ENCODE measurements at places on chromosomes 7 and 10.

DNA sequence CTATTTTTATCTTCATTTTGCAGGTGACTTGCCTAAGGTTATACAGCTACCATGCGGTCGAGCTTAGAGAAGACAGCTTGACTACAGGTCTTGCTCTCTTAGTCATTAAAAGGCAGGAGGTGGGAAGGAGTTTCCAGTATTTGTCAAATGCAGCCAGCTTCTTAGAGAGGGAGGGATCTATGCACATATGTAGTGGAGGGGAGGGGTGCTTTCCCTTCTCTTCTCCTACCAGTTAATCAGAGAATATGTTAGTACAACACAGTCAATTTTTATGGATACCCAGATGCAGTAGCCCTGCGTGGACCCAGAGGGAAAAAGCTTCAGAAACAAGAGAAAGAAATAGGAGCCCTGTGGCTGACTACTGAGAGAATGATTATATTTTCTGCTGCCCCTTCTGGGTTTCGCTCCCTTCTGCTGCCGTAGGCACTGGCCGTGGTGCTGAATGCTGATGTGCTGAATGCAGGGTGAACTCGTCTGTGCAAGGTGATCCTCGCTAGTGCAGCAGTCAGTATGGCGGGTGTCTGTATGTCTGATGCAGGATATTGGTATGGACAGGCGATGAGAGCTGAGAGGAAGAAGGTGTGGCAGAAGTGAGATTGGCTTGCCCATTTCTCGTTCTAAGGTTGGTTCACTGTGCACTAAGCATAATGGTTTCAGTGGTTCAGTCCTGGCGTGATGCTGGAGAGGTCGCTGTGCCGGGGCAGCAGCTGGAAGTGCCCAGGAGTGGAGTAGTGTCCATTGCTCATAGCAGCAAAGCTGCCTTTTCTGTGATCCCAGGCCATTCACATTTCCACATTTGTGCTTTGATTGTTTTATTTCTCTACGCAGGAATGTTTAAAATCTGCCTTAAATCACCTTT lies 189.2 kb upstream of the PODXL start:
- DNase-seq, result peak; percentile 53

DNA sequence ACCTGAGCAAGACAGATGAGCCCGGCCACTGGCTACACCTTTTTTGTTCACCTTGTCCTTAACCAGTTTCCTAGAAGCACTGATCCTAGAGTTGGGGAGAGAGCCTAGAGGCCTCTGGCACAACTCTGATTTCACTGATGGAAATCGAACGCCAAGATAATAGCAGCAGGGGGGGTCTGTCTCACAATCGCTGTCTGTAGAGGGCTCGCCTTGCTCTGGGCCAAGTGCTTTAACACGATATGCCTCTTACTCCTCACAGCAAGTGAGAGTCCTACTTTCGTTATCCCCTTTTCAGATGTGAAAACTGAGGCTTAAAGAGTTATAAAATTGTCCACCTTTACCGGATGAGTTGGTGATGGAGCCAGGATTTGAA lies 472 bp downstream of the RASSF4 start:
- DNase-seq, result no peak

GRCh38 chr7:20217193-20217948 lies at the start of gene MACC1:
MACC1 (minus strand) TSS chr7:20217384; CDS start chr7:20161862, 55,522 bp downstream.
- DNase-seq, result no peak

DNA sequence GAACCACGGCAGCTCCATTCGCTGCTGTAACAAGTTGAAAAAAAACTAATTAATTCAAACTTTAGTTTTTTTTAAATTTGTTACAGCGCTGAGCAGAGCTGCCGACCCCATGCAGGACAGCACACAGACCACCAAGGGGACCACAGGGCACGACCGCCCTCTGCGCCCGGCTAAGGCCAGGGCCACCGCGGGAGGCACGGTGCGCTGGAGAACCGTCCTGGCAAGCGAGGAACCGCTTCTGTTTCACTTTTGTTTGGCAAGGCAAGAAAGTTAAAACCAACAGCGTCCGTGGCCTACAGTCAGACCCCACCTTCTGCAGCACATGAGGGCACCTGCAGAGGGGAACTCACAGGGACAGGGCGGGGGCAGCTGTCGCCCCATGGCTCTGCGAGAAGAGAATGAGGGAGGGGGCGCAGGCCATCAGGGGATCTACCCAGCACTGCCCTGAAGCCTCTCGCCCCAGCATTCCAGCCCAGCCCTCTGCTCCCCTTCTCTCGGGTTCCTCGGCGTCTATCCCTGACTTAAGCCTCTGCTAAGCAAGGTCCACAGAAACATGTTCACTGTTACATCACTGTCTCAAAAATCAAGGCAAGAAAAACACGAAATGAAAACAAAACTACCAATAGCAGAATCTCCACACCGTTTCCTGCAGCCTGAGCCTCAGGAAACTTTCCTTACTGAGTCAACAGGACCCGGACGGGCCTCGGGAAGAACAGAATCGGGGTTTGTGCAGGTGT lies 204.4 kb downstream of the DIP2C start:
- peak; percentile 41 for DNase-seq

DNA sequence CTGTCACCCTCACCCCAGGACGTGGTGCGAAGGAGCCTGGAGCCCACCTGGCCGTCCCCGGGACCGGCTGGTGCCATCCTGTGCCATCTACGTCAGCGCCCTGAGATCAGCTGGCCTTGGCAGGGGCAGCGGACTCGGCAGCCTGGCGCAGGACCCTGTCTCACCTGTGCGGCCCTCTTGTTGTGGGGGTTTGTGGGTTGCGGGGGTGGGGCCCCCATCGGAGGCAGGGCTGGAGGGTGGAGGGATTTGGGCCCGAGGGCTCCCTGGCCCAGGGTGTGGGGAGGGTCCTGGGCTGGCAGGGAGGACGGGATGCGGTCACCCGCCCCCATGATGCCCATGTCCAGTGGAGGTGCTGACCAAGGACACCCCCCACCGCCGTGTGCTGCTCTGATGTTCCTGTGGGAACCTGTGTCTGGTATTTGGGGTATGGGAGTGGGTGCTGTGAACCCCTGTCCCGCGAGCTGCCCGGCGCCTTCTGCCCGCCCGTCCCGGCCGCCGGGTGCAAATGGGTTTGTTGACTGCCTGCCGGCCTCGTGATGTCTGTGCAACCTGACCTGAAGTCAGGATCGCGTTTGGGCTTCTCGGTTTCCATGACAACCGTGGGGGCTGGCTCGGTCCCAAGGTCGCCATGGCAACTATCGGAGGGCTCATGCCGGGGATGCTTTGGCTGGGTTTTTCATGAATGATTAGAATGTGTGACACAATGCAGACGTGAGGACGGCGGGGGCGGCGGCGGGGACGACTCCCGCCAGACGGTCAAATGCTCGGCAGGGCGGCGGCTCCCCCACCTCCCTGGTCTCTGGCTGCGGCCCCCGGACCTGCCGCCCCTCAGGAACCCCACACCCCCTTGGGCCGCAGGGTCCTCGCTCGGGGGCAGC lies 7.3 kb downstream of the MAFK start:
- DNase-seq, result peak; percentile 96

DNA sequence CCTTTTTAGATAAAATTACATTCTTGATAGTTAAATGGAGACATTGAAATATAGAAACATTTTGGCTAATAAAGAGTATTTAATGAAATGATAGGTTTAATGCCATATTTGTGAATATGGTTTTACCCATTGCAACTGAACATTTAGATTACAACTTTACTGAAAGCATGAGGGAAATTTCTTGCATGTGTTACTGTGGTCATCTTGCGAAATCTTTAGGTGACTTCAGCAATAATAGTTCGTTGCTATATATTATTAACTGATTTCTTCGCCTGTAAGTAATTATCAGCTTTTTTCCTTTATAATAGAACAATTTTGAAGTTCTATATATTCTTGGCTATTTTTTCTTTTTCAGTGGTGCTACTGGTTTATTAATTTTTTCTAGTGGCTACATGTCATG lies 83.2 kb downstream of the MLLT10 start:
- DNase-seq, result no peak

DNA sequence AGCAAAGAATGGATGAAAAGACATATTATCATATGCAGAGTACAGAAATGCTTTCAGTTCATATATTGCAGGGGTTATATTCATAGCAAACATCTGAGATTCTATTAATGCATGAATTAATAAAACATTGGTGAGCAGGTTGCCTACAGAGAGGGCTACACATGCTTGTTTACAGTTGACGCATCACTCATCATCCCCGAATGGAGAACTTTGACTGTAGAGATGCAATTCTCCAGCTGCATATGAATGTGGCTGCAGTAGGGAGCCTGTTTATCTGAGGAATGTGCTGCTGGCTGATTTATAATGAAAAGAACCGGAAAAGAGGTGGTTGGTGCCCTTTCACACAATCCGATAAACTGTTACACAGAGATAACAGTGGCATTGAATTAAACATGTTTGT lies 116.5 kb downstream of the GRM3 start:
- DNase-seq, result no peak

- DNase-seq, result no peak
Observed at GRCh38 chr7:98185101-98185500, 26.1 kb upstream of the BHLHA15 start.
